Astrocyte of the cerebellum (primary cell): ENCODE measurements at places on chromosomes 5 and 9.

DNA sequence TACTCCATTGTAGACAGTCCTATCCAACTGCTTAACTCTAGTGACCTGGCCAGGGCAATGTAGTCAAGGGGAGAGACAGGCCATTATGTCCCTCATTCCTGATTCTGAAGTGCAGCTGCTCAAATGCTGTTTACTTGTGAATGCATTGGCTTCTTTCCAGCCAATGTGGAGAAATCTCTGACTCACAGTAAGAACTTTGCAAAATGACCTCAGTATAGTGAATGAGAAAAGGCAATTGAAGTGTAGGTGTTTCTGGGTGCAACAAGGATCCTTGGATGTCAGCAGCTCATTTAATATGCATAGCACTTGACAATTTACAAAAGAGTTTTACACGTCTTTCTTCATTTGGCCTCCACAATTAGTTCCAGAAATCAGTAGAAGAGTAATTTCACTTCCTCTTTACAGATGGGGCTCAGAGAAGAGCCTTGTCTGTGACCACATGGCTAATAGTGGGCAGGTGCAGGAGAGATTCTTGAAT is 367.2 kb downstream of the OSTF1 start:
- peak; percentile 28 for DNase-seq

DNA sequence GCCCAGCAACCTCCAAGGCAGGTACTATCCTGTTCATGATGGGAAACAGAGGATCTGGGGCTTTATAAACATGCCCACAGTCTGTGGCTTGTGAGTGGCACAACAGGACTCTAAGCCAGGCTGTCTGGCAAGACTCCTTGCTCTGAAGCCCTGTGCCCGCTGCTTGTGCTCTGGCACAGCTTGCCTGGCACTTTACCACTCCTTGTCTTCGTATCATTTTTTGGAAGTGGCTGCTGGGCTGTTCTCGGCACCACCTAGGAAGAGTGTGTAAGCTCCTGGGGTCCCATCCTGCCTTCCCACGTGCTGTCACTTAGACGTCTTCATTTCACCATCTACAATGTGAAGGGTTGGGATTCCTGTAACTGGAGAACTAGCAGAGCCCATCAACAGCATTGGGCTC is 59.3 kb upstream of the GLRX start:
- DNase-seq = no peak

- DNase-seq = no peak
Measured at GRCh38 chr9:121741228-121741918, 89.9 kb downstream of the DAB2IP start.

DNA sequence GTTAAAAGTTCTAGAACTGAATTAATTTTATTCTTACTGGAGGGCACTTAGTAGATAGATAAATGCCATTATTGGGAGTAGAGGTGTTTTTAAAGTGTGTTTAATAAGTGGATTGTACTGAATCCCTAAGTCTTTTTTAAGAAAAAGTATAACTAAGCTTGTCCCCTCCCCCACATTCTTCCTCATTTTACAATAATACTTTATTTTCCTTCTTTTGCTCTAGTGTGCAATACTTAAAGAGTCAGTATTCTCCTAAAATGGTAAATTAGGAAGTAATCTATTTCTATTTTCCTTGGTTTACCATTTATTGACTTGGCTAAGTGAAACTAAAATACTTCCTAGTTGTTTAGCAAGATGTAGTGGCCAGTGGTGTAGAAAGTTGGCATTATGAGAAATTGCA is 11.6 kb downstream of the UBLCP1 start:
- no peak for DNase-seq

- DNase-seq = no peak
Measured at GRCh38 chr5:118017536-118017935, 970.8 kb downstream of the DTWD2 start.

- no peak for DNase-seq
Measured at GRCh38 chr9:129549684-129550083, 71.2 kb downstream of the C9orf50 start.

GRCh38 chr9:81335879-81336421 is 353.4 kb downstream of the TLE1 start:
- DNase-seq = no peak

GRCh38 chr9:18319918-18320445 is 154.0 kb upstream of the ADAMTSL1 start:
- DNase-seq = no peak

DNA sequence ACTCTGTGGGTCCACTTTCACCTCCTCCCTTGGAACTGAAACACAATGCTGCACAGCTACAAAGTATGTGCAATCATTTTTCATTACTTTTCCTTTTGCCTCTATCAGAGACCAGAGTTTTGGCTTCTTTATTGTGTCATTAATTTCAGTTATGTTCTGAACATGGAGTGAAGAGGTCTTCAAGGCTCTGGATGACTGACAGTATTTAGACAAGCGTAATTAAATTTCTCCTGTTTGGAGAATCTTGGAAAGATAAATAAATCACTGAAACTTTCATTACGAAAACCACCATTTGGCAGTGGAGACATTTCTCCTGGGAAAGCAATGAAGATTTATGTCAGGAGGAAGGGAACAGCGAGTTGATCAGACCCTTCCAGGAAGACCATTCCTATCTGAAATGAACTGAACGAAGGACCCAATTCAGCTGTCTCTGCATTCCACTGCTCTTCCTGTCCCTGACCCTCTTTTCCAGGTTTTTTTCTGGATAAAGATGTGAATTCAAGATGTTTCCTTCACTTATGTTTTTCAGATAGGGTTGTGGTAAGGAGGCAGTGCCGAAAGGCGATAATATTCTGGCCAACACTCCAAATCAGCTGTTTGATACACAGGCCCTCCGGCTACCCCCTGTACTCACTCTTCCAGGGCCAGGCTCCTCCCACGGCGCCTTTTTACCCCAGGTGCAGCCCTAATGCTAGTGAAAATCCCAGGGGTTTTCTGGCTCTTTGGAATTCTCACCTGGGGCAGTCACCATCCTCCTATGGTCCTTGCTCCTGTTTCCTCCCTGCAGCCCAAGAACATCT is 77.2 kb upstream of the OSMR start:
- DNase-seq = no peak
